GM04504 (cell line): ENCODE measurements at places on chromosomes 3 and 15.

GRCh38 chr15:31051496-31052080, 49.9 kb downstream of the TRPM1 start:
- no peak for DNase-seq

DNA sequence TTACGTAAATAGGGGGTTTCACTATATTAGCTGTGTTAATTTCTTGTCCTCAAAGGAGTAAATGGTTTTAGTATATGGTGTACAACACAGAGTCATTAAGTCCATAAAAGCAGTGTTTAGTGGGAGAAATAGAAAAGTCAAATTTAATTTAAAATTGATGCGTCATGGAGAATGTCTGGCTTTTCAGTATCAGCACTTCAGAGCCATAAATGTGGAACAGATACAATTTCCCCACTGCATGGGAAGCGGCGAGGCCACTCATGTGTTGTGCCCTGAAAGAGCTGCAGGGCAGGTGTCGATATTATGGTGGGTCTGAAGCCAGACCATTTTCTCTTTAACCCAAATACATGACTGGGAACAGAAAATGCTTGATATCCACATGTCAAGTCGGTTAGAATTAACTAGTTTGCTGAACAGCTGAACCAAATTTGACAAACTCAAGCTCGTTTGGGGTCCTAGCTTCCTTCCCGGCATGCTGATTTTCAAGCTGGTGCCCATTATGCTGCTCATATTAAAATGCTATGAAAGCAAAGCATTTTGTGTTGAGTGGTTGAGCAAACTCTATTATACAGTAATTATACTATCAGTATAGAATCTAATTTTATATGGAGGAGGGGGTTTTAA, 364.6 kb upstream of the TBL1XR1 start:
- no peak for DNase-seq

- DNase-seq: no peak
Observed at GRCh38 chr15:25464383-25464782, 25.6 kb upstream of the UBE3A start.

GRCh38 chr3:66407611-66408218, 93.1 kb downstream of the LRIG1 start:
- no peak for DNase-seq

DNA sequence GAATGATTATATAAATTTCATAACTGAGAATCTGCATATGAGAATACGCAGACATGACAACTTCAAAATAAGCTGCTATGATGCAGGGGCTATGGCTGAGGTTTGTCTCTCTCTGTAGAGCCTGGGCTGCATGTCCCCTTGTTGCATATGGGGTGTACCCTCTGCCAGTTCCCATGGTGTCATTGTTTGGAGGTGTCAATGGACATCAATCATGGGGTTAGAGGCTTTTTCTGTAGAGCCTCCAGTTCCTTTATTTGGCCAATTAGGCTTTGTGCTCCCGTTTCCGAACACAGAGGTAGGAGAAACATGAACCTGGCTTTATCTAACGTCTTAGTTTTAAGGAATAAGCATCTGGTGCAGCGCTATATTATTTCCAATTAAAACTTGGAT, 77.3 kb upstream of the RARB start:
- no peak for DNase-seq

DNA sequence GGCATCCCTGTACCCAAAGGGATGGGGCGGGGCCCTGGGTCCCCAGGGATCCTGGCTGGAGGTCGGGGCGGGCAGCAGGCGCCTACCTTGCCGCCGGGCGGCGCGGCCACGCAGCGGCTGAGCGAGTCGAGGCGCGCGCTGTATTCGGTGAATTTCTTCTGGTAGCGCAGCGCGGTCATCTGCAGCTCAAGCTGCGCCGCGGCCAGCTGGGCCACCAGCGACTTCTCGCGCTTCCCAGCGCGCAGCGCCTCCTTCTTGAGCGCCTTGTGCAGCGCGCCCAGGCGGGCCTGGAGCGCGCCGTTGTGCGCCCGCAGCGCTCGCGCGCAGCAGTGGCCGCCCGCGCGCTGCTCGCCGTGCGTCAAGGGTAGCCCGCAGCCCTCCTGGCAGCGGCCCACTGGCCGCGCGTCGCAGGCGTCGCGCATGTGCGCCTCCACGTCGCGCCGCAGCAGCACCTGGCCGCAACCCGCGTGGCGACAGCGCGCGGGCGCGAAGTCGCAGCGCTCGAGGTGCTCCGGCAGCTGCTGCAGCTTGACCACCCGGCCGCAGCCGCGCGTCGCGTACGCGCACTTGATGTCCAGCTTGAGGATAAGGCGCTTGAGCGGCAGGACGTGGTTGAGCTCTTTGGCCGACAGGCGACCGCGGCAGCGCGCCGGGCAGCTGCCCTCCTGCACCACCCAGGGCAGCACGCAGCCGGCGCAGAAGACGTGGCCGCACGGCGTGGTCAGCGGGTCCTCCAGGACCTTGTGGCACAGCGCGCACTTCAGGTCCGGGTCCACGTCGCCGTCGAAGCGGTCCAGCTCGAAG, 522 bp downstream of the PDZRN3 start:
- DNase-seq: peak; percentile 53

DNA sequence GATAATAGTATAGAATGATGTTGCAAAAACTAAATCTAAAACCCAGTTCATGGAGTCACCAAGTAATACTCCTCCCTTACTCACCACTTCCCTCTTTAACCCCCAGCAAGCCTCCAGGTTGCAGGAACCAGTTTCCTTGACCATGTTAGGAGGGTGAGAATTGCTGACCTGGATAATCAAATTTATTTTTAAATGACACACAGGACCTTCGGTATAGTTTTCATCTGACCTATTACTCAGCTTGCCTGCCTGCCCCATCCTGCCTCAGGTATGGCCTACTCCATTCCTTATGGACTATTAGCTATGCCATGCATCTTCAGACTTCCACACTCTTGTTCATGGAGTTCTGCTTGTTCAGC, 883 bp downstream of the RTP4 start:
- DNase-seq: no peak

DNA sequence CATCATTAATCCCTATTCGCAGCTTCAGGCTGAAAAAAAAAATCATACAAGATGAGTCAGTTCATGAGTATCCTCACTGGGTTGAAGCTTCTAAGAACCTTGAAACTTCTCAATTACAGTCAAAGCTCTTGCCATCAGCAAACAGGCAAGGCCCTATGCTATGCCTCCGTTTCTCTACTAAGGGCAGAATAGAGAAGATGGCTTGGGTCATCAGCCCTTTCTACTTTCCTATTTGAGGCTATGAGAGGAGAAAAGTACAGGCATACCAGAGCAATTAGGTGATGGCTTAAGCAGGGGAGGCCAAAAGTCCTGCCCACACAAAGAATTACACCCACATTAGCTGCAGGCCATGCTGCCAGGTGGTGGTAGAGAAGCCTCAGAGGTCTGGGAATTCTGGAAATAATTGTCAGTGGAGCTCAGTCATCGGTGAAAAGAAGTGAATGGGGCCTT, 89.0 kb downstream of the MRPL46 start:
- no peak for DNase-seq

- DNase-seq: no peak
Observed at GRCh38 chr15:71600237-71600636, 210.1 kb upstream of the NR2E3 start.

- peak; percentile 45 for DNase-seq
Observed at GRCh38 chr3:168884353-168884903, 779.1 kb downstream of the MECOM start.

DNA sequence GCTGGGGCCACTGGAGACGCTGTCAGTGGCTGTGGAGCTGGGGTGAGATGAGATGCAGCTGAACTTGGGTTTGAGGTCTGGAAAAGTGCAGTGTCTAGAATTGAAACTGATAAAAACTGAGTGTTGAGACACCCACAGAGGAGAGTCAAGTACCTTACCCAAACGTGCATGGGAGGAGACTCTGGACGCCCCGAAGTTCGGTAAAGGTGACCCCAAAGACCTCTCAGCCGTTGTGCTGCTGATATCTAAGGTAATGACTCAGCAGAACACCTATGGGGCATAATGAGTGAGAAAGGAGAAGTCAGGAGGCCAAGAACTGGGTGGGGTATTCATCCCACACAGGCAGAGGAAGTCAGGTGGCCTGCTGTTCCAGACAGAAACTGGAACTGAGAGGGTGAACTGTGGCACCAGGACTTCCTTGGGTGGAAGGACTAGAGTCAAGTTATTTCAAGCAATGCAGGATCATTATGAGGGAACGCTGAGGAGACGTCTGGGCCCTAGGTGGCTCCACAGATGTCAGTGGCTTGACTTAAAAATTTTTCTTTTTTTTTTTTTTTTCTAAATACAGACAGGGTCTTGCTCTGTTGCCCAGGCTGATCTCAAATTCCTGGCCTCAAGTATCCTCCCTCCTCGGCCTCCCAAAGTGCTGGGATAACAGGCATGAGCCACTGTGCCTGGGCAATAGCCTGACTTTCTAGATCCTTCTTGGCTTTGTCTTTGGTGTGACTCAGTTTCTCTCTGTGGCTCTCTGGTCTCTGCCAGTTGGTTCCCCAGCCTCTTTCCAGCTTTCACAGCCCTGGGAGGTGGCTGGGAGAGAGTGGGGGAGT, 67.6 kb upstream of the GCNT3 start:
- no peak for DNase-seq

DNA sequence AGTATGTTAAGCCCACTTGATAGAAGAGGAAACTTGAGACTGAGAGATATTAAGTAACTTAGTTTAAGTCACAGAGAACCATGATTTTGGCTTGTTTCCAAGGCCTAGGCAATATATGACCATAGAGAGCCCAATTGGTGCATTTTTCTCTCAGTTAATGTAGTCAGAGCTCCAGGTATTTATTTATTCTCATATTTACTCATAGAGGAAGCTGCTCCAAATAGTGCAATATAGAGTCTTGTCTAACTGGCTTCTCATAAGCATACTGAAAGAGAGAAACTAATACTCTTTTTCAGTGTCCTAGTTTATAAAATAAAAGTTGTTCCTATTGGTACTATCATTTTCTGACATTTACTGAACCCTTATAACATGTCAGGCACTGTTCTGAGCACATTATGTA, 15.2 kb downstream of the TRNT1 start:
- no peak for DNase-seq

GRCh38 chr3:114974387-114974786, 172.7 kb downstream of the ZBTB20 start:
- DNase-seq: no peak

DNA sequence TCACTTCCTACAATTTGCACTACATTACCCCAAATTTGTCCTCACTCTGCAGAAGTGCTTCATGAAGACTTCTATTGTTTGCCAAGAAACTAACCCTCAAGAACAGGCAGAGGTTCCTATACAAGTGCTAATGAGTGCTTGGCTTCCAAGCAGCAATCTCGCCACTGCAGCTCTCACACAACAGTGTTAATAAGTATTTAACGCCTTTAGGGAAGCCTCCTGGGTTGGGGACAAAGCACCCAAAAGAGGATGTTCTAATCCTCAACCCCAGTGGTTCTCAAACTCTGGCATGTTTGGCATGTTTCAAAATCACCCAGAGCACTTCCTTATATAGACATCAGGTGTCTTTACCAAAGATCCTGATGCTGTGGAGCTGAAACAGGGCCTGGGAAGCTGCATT, 64.6 kb downstream of the ZIC4 start:
- DNase-seq: no peak

GRCh38 chr15:77627067-77627466, 5.6 kb downstream of the LINGO1 start:
- no peak for DNase-seq

DNA sequence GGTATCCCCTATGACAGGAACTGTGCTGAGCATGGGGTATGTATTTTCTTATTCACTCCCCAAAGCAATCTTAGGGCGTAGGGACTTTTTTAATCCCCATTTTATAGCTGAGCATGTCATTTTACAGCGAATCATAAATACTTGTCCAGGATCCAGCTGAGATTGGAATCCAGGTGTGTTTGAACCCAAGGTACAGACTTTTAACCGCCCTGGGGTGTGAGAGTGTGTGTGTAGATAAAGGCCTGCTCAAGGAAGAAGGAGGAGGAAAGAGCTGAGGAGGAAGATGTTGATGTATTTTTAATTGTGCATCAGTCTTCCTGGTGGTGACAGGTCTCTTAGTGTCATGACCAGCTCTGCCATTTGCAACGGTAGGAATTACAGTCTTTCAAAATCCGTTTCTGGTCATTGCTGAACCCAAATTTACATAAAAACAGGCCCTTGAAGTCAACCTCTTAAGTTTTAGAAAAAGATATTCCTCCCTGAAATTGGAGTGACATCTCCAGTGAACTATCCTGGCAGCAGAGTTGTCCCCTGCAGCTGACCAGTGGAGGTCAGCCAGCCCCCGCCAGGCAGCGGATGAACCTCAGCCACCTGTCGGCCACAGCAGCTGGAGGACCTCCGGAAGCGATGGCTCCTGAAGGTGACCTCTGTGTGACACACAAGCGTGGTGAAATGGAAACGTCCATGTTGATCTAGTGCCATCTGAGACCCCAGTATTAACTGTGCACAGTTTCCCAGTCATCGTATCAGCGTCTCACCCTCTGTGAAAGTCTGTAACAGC, 92.8 kb upstream of the MITF start:
- no peak for DNase-seq

GRCh38 chr15:49023354-49023753, 22.9 kb downstream of the SECISBP2L start:
- no peak for DNase-seq

- DNase-seq: peak; percentile 36
Observed at GRCh38 chr15:73746883-73747282, 6.3 kb downstream of the INSYN1 start.

DNA sequence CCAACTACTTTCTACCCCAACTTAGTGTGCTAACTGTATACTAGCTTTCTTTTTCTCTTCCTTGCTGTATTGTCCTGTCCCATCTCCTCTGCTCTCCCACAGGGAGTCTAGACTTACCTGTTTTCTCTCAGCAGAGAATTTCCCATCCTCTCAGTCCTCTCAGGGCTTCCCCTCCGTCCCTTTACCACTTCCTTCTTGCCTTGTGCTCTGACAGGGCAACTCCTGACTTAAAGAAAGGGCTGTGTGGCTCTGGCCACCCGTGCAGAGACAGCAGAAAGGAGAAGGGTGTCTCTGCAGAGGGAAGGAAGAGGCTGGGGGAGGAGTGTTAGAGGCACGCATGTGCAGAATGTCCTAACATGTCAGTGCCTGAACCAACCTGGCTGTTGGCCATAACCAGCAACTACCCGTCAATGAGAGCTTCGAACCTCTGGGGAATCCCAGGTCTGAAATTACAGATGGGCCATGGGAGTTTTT, at the start of gene GCSAM:
Gene GCSAM (minus strand): TSS at position 274 of the 474 bp plus-strand sequence. CDS start 128 bp downstream, at position 146.
- no peak for DNase-seq

DNA sequence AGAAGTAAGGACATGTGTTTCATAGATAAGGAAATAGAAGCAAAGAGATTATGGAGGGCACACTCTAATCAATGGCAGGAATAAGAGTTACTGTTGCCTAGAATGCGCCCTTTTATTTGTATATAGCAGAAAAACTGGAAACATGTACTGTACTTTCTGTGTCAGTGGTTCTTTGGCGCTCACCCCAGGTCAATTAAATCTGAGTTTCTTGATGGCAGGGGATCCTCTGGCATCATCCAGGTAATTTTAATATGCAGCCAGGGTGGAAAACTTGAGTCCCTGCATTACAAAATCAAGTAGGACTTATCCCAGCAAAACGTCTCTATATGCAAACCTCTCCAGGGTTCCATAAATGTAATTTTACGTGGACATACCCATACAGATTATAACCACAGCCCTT, 284.1 kb downstream of the IL5RA start:
- no peak for DNase-seq

DNA sequence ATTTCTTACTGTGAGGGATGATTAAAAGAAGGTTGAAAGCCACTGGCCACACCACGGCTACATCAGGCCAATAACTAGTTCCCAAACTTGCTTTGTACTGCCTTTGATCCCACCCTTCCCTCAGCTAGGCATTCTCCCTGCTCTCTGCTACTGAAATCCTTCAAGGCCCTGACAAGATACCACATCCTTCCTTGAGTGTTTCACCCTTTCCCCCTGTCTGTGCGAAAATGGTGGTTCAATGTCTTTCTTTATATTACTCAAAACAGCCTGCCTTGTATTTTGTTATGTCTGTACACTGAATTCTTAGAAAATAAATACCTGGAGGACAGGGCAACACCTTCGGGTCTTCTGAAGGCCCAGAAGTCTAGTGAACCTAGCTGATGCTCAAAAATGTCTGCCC, 932 bp upstream of the VPS8 start:
- DNase-seq: no peak
